ENCODE measurements at places on chromosomes 6 and 20. TPM values are rescaled to one million over a fixed set of nuclear protein-coding genes. Genes with fewer than 3 reads are reported as not detected.
A peak's percentile ranks its signal among the peaks of the same experiment; 100 is the strongest.

PKHD1 gene
- 0.45 TPM for polyA plus RNA-seq

DNA sequence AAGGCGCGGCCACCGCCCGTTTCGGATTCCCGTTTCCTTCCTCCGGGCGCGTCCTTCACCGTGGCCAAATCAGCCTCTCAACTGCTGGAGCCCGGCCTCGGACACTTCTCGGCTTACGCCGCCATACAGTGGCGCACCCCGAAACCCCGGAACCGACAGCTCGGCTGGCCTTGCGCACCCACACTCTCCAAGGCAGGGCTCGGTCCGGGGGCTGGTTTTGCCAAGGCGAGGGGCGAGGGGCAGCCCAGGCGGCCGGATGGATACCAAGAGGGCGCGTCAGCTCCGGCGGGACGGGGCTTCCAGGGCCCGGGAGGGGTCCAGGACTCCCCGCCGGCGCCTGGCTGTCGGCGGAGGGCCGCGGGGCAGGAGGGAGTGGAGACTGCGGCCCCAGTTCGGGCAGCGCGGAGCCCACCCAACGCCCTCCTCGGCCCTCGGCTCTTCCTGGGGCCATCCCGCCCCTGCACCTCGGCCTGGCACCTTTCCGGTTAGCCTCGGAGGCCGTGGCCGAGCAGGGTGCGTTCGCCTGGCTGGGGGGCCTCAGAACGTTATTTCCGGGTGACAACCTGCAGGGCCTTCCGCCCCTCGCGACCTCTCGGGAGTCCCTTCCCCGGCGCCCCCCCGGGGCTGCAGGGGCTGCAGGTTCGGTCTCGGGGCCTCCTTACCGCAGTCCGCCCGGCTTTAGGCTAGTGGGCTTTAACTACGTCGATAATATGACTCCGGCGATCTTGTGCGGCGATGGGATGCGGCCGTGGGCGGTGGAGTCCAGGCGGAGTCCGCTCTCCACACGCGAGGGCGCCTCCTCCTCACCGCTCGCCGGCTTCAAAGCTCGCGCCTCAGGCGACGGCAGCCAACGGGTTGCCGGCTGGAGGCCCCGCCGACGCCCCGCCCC lies 697 bp upstream of the CEP43 start:
- DNase-seq = peak; percentile 41

BNIP5 gene
- polyA plus RNA-seq = not detected

GRCh38 chr20:23700931-23701330 lies 12.1 kb upstream of the CST4 start:
- DNase-seq = no peak

RAD21L1 gene
- polyA plus RNA-seq = not detected

- no peak for DNase-seq
Measured at GRCh38 chr20:63822276-63822696, 8.8 kb downstream of the ZBTB46 start.

DNA sequence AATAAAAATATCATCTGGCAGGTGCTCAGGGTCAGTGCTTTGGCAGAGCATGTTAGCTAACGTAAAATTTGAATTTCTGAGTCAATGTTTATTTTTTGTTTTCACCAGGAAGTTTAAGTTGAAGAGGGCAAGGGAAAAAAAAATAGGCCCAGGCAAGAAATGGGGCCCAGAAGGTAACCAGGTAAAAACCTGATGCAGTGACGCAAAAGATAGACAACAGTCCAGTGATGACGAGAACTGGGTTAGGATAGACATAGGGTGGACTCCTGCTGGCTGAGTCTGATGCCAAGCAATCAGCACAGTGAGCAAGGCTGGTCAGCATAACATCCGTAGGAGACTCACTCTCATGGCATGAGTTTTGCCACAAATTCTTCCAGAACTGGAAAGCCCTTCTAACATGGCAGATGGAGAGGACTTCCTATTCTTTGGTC lies 42.2 kb downstream of the ZHX3 start:
- no peak for DNase-seq

PROKR2 gene
- not detected for polyA plus RNA-seq

PPP1R3G gene
- polyA plus RNA-seq = 0.61 TPM

DNA sequence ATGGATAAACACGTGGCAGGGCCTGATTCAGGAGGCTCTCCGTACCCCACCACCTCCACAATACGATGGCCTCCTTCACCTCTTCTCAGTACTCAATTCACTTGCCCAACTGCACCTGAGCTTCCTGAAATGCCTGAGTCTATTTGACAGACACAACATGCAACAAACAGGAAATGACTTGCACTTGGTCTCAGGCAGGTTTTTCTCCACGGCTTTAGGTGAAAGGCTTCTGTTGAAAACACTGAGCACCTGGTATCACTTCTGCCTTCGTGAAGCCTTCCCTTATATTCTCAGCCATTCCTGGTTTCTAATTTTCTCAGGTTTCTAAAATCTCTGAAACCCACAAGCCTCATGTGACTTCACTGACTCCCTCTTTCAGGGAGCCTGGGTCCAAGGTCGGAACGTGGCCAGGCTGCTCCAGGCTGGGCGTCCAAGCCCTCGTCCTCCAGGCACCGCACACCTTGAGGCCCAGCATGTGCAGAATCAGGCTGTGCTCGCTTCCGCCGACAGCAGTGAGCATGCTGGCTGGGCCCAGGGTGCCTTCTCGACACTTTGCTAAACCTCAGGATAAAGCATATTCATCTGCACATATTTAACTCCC lies 34.7 kb downstream of the TAF4 start:
- DNase-seq = no peak

GRCh38 chr6:83954371-83954770 lies 79.2 kb upstream of the MRAP2 start:
- no peak for DNase-seq

- no peak for DNase-seq
Measured at GRCh38 chr6:136751522-136751956, 40.7 kb downstream of the MAP3K5 start.

GRCh38 chr6:150567380-150567779 lies 32.3 kb upstream of the PLEKHG1 start:
- DNase-seq = no peak

DNA sequence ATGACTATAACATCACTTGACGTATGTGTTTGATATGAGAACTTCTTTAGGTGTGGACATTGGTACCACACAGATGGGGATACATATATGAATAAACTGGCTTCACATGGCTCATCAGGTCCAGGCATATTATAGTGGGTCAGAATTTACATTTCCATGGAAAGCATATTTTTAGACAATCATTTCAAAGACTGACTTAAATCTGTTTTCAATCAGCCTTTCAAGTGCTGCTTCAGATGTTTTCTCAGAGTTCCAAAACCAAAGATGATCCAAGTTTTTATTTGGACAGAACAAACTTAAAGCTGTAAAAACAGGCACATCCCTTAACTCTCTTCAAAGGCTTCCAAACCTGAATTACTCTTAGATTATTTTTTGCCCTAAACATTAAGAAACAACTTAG lies 88.1 kb downstream of the PRSS35 start:
- no peak for DNase-seq

CRISP2 gene
- not detected for polyA plus RNA-seq

DNA sequence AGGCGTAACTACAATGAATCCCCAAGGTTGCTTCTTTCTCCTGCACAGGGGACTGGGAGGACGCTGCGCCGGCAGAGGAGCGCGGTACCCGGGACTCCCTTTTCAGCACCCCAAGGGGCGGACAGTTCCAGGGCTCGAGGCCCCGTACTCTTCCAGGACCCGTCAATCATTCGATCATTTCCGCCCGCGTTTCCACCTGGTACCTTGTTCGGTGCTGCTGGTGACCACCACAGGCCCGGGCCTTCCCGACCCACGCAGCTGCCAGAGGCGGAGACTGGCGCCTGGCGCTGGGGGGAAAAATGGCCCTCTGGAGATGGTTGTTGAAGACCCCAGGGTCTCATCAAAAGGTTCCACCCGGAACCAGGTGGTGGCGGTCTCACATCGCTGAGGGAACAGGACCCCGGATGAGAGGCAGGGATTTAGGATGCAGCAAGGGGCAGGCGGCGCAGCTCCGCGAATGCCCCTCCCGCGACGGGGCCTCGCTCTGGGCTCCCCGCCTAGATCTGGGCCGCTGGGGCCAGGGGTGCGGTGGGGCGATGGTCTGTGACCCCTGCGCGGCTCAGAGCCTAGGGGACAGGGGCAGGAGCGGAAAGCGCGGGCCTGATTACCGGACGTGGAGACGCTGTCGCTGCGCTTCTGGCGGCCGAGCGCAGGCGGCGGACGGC lies 744 bp downstream of the VSX1 start:
- peak; percentile 48 for DNase-seq

- DNase-seq = no peak
Measured at GRCh38 chr6:40399888-40400457, 187.2 kb downstream of the LRFN2 start.

- DNase-seq = no peak
Measured at GRCh38 chr6:119446609-119447008, 97.0 kb upstream of the MAN1A1 start.

GRCh38 chr6:119077643-119078375 lies 655 bp downstream of the FAM184A start:
- DNase-seq = peak; percentile 43

Data from liver (tissue), 10 donors.